ENCODE measurements at places on chromosomes 1 and 21. TPM values are rescaled to one million over a fixed set of nuclear protein-coding genes. Genes with fewer than 3 reads are reported as not detected.

The DCDC2B gene
- total RNA-seq = not detected

DNA sequence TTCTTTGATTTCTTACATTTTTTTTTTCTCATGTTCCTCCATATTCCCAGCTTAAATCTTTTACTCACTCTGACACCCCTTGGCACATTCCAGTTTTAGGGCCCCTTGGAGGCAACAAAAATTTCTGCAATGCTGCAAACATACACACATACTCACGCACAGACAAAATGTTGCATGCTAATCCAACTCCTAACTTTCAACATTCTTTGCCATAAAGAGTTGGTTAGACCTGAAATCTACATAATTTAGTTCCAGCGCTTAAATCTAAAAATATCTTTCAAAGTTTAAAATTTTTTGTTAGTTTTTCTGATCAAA, 103.9 kb downstream of the PTPN14 start:
- peak overlapping the region; percentile 71 for H3K27ac ChIP-seq
- no peaks in the 10 kb centered on the region for H3K4me1 ChIP-seq

DNA sequence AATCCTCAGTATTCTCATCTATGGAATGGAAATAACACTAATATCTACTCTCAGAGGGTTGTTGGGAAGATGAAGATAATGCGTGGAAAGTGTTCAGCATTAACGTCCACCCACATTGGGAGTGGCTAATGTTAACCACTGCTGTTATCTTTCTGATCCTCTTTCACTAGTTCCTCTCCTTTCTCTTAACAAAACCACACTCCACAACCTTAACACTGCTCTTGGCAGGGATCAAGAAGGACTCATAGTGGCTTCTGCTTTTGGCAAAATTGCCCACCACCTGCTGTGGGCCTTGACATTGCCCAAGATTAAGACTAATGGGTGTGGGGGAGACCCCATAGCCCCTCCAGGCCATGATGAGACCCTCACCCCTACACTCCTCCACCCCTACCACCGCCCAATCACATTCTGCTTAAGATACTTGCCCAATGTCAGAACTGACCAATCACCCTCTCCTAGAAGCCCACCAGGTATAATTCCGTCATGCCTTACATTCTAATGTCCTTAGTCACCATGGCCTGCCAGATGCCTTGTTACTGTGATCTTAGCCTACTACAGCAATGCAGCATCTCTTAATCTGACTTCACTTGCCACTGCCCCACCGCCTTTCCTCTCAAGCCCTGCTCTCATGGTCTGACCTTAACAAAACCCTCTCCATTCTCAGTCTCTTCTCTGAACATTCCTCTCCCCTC, 27.1 kb downstream of the DHCR24 start:
- H3K4me3 ChIP-seq = no peak overlapping the region
- H3K27me3 ChIP-seq = no peaks in the 10 kb centered on the region
- no peaks in the 10 kb centered on the region for H3K36me3 ChIP-seq
- DNase-seq = no peak

GRCh38 chr1:58443986-58444868, 102.3 kb downstream of the OMA1 start:
- DNase-seq = no peak
- no peaks in the 10 kb centered on the region for H3K4me1 ChIP-seq
- H3K36me3 ChIP-seq = no peaks in the 10 kb centered on the region
- no peak overlapping the region for H3K27ac ChIP-seq
- no peaks in the 10 kb centered on the region for H3K27me3 ChIP-seq
- H3K4me3 ChIP-seq = no peak overlapping the region

The ZYG11B gene
- 47.4 TPM for total RNA-seq

The GLMP gene
- total RNA-seq = 36.4 TPM

GRCh38 chr1:209643285-209644020, 8.8 kb downstream of the LAMB3 start:
- no peaks in the 10 kb centered on the region for H3K36me3 ChIP-seq
- peak overlapping the region; percentile 34 for H3K27ac ChIP-seq
- no peaks in the 10 kb centered on the region for H3K27me3 ChIP-seq
- peaks cover 9% of the 10 kb centered on the region for H3K4me1 ChIP-seq
- no peak overlapping the region for H3K4me3 ChIP-seq

DNA sequence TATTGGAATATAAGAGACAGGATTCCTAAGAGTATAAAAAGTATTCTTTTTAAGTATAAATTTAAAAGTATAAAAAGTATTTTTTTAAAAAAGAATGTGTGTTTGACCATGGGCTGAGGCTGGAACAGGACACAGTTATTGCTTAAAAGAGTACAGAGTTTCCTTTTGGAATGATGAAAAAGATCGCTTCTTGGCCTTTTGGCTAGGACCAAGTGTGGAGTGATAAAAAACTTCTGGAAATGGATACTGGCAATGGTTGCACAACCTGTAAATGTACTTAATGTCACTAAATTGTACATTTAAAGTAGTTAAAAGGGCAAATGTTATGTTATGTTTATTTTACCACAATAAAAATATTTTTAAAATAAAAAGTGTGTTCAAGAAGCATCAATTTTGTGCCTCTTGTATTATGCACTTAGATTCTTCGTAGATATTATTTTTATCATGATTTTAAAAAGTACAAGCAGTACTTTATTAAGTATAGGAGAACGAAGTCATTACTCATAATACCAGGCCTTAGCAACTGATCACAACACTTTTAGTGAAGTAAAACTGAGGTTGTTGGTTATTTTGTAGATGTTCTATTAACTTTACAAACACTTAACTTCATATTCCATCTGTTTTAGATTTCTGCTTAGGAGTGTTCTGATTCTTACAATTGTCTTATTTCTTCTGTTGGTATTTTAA, 389.1 kb upstream of the ZP4 start:
- H3K4me3 ChIP-seq = no peak overlapping the region
- no peaks in the 10 kb centered on the region for H3K27me3 ChIP-seq
- H3K4me1 ChIP-seq = no peaks in the 10 kb centered on the region
- H3K27ac ChIP-seq = no peak overlapping the region
- H3K36me3 ChIP-seq = no peaks in the 10 kb centered on the region
- no peak for DNase-seq

The KIF2C gene
- 0.73 TPM for total RNA-seq

The KCND3 gene
- 10.2 TPM for total RNA-seq

GRCh38 chr1:84361796-84362195, 36.5 kb upstream of the DNASE2B start:
- H3K27me3 ChIP-seq = no peaks in the 10 kb centered on the region
- no peak for DNase-seq
- H3K36me3 ChIP-seq = no peaks in the 10 kb centered on the region

The ANKRD65 gene
- 10.2 TPM for total RNA-seq

GRCh38 chr1:113531321-113531720, 141.0 kb downstream of the MAGI3 start:
- H3K4me1 ChIP-seq = no peaks in the 10 kb centered on the region
- H3K4me3 ChIP-seq = no peak overlapping the region
- no peaks in the 10 kb centered on the region for H3K36me3 ChIP-seq
- no peak overlapping the region for H3K27ac ChIP-seq
- H3K27me3 ChIP-seq = no peaks in the 10 kb centered on the region

- H3K27ac ChIP-seq = peak overlapping the region; percentile 92
- peak; percentile 57 for DNase-seq
- peak overlapping the region; percentile 73 for H3K4me3 ChIP-seq
- H3K4me1 ChIP-seq = no peaks in the 10 kb centered on the region
- peaks cover 4% of the 10 kb centered on the region for H3K36me3 ChIP-seq
- no peaks in the 10 kb centered on the region for H3K27me3 ChIP-seq
Observed at GRCh38 chr1:93878501-93878888, 511 bp downstream of the DNTTIP2 start.

The NR1I3 gene
- not detected for total RNA-seq

- no peaks in the 10 kb centered on the region for H3K36me3 ChIP-seq
- no peaks in the 10 kb centered on the region for H3K27me3 ChIP-seq
- no peak overlapping the region for H3K4me3 ChIP-seq
- no peaks in the 10 kb centered on the region for H3K4me1 ChIP-seq
- no peak for DNase-seq
Observed at GRCh38 chr1:229869240-229869639, 197.8 kb upstream of the GALNT2 start.

The MASP2 gene
- not detected for total RNA-seq

GRCh38 chr1:16478091-16478490, 36.0 kb downstream of the RNU1-1 start:
- no peaks in the 10 kb centered on the region for H3K4me1 ChIP-seq
- DNase-seq = no peak
- H3K27ac ChIP-seq = no peak overlapping the region
- no peaks in the 10 kb centered on the region for H3K36me3 ChIP-seq

GRCh38 chr21:33825915-33826314, 89.7 kb downstream of the ATP5PO start:
- H3K36me3 ChIP-seq = peaks cover 6% of the 10 kb centered on the region
- no peak overlapping the region for H3K4me3 ChIP-seq
- peak overlapping the region; percentile 14 for H3K27ac ChIP-seq
- DNase-seq = no peak
- peaks cover 5% of the 10 kb centered on the region for H3K4me1 ChIP-seq

DNA sequence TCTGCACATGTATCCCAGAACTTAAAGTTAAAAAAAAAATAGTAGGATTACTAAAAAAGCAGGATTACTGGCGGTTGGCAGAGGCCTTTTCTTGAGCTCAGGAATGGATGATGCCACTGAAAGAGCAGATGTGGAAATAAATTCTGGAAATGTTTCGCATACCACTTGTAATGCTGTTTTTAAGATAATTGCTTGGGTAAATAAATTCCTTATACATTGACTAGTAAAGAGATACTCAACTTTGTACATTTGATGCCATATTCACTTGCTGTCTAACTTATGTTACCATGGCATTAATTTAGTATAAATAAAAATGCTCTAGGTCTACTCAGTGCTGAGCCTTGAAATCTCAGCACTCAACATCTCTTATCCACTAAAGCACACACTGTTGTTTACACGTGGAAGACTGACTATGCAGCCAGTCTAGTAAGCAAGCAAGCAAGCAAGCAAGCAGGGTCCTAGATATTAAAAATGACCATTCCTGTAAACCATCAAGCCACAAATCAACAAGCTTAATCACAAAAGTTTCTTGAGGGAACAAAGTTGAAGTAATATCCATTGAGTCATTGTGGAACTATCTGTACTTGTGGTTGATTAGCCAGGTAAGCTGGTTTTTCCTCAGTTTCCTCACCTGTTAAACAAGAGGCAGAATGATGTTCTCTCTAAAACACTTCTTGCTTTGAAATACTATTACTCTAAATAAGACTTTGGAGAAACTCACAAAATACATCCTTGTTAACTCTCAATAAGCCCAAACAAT, 1.7 kb upstream of the RASAL2 start:
- no peaks in the 10 kb centered on the region for H3K4me1 ChIP-seq
- no peak for DNase-seq
- H3K27ac ChIP-seq = no peak overlapping the region
- no peaks in the 10 kb centered on the region for H3K36me3 ChIP-seq

DNA sequence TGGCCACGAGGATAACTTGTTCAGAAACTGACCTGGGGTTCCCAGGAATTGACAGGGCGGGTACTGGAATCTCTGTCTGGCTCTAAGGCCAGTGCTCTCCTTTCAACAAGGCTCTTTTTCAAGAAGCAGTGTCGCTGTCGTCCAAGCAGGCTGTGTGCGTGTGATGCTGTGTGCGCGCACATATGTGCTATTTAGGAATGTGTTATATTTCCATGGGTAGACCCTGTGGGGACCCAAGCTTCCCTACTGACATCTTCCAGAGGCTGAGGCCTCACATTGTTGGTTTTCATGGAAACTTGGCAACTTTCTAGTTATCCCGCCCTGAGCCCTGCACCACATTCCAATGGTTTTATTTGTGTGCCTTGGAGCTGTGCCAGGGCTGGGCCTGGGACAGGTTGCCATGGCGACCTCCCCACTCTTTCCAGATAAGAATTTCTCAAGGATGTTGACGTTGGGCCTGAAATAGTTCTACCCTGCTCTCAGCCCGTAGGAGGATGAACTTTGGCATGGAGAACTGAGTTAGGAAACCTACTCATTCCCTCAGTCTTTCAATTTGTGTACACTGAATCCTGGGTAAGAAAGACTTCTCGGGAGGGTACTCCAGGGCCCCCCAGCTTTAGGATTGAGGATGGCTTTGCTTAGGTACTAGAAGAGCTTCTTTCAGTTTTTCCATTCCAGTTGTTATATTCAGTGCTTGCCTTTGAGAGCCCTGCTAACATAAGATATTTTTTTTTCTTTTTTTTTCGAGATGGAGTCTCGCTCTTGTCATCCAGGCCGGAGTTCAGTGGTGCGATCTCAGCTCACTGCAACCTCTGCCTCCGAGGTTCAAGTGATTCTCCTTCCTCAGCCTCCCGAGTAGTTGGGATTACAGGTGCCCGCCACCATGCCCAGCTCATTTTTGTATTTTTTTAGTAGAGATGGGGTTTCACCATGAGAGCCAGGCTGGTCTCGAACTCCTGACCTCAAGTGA, 38.8 kb upstream of the SRSF10 start:
- H3K4me3 ChIP-seq = no peak overlapping the region
- H3K27me3 ChIP-seq = no peaks in the 10 kb centered on the region
- H3K4me1 ChIP-seq = peaks cover 10% of the 10 kb centered on the region
- peak overlapping the region; percentile 90 for H3K27ac ChIP-seq
- DNase-seq = peak; percentile 97

GRCh38 chr1:202697038-202697437, 13.2 kb downstream of the SYT2 start:
- no peaks in the 10 kb centered on the region for H3K36me3 ChIP-seq
- H3K27ac ChIP-seq = no peak overlapping the region
- no peak for DNase-seq
- H3K4me1 ChIP-seq = no peaks in the 10 kb centered on the region
- H3K27me3 ChIP-seq = no peaks in the 10 kb centered on the region

DNA sequence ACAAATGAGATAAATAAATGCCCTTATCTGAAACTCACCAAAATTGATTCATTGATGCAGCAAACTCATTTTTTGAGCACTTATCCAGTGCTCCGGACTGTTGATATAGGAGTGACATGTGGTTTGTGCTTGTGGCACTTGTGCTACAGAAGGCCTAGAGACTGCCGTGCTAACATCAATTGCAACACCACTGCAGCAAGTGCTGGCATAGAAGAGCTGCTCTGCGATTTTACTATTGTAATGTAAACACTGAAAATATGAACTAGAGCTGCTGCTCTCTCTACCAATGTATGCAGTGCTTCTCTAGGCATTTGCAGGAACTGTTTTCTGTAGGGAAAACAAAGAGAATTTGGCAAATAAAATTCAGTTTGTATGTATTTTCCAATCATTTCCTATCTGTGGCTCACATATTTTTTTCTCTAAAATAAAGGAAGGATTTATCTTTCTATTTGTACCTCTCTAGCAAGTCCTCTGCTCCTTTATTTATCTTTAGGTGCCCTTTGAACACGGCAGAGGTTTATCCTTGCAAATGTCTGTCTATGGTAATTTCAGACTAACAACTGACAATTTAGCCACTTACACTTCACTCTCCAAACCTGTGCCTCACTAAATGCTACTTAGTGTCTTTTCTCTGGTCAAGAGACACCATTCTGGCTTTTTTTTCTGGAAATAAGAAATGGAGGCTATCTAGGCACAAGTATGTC, 409.5 kb upstream of the ADGRL2 start:
- H3K27ac ChIP-seq = no peak overlapping the region
- no peaks in the 10 kb centered on the region for H3K4me1 ChIP-seq
- H3K27me3 ChIP-seq = no peaks in the 10 kb centered on the region
- H3K4me3 ChIP-seq = no peak overlapping the region
- no peaks in the 10 kb centered on the region for H3K36me3 ChIP-seq
- no peak for DNase-seq
